Calu3 (cell line): ENCODE measurements at places on chromosomes 6 and 20.

GRCh38 chr20:47551841-47552240 lies 50.2 kb downstream of the NCOA3 start:
- no peak for DNase-seq

DNA sequence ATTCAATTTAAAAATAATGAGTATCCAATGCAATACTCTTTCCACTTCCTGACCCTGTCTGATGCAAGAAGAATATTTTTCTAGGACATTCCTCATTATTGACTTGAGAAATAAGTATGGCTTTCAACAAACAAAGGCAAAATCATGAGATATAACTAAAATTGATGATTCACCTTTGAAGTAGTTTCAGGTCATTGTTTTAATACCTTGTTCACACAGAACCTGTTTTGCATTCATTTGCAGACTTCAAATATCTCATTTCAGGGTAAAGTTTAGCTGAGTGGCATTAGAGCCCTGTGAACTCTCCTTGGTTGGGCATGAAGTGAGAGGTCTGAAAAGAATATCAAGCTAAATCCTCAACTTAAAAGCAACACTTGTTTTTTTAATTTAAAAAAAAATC lies 309.2 kb downstream of the NRN1 start:
- no peak for DNase-seq

DNA sequence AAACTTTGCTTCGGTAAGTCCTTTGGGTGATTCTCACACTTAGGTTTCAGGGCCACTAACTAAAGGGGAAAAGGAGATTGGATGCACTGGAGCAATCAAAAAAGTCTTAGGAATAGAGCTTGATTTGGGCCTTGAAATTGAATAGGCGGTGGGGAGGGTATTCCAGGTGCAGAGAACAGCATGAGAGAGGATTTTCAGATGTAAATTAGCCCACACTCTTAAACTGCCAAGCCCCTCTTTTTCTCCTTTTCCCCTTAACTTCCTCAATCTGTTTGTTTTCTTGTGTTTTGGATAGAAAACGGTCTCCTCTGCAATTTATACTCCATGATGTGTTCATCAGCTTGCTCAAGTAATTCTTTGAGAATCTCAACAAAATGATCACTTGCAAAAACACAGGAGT lies 62.1 kb upstream of the RIPOR2 start:
- no peak for DNase-seq

DNA sequence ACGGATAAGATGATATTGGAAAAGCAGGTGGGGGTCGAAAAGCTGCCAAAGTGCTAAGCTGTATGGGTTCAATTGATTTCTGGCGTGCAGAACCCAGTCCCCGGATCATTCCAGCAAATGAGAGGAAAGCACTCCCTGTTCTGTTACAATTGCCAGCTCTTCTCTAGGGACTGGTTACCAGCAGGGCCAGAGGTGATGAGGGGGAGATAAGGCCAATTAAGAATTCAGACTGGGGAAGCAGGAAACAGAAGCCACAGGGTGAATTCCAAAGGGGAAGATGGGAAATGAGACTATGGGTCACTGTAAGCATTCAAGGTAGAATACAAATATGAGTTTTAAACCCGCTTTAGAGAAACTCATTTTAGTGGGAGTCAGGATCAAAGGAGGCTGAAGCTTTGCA lies 349.4 kb upstream of the MAP3K7 start:
- no peak for DNase-seq

DNA sequence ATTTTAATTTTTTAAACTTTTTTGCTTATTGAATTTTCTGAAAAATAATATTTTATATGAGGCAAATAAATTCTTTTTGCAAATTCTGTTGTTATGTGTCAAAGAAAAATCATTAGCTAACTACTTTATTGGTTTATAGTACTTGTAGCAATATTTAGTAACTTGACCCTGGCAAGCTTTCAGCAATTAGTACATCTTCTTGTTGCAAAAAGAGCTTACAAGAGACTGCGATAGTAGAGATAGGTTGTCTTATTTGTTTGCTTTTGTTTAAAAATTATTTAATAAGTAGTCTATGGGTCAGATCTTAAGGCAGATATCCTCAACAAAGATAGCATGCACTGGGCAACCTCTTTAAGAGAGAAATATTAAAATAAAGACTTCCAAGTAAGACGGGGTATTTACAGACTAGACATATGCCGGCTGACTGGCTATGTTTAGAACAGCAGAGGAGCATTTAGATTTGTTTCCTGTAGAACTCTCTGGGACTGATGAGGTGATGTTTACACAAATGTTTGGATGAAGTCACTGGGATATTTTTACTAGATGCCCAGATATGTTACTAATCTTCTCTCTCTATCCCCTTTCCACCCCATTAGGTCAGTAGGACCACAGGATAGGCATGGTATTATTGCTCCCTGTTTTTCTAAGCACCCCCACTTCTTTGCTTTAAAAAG lies 25.0 kb downstream of the VGLL2 start:
- DNase-seq, result no peak

- no peak for DNase-seq
These were observed 27.7 kb upstream of the FBXL4 start for GRCh38 chr6:98975421-98975820.

GRCh38 chr20:41347523-41348429 lies 7.2 kb downstream of the LPIN3 start:
- no peak for DNase-seq
